ENCODE measurements at places on chromosomes 12 and 14.

GRCh38 chr14:39766397-39767000, 334.3 kb upstream of the FBXO33 start:
- peak; percentile 15 for DNase-seq

GRCh38 chr12:3655328-3655900, 97.5 kb downstream of the CRACR2A start:
- peak; percentile 82 for DNase-seq

GRCh38 chr12:19794116-19794515, 354.8 kb downstream of the AEBP2 start:
- no peak for DNase-seq

DNA sequence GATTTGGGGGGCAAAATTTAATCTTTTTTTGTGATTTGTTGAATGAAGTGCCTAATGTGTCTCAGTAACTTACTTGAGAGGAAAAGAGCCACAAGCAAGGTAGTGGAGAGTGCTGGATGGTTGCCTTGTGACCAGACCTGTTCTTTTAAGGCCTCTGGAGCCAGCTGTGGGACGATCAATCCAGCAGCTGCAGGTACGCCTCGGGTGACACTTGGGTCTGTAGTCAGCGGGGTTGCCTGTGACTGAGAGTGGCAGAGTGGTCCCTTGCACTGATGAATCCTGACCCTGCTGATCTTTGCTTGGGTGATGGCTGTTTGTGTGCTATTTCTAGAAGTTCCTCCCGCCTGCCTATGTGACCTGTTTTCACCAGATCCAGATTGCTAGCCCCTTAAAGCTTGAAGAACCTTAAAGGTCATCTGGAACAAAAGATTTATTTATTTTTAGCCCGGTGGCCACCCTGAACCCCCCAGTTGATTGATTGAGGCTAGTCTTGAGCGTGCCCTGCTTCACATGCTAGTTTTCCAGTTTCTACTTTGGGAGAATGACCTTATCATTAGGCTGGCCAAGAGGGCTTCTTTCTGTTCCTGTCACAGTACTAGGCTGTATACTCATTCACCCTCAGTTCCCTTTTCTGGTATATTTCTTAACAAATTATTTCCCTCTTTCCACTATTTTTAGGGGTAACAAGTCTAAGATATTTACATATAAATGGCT, 23.2 kb downstream of the PRKCH start:
- DNase-seq: no peak

DNA sequence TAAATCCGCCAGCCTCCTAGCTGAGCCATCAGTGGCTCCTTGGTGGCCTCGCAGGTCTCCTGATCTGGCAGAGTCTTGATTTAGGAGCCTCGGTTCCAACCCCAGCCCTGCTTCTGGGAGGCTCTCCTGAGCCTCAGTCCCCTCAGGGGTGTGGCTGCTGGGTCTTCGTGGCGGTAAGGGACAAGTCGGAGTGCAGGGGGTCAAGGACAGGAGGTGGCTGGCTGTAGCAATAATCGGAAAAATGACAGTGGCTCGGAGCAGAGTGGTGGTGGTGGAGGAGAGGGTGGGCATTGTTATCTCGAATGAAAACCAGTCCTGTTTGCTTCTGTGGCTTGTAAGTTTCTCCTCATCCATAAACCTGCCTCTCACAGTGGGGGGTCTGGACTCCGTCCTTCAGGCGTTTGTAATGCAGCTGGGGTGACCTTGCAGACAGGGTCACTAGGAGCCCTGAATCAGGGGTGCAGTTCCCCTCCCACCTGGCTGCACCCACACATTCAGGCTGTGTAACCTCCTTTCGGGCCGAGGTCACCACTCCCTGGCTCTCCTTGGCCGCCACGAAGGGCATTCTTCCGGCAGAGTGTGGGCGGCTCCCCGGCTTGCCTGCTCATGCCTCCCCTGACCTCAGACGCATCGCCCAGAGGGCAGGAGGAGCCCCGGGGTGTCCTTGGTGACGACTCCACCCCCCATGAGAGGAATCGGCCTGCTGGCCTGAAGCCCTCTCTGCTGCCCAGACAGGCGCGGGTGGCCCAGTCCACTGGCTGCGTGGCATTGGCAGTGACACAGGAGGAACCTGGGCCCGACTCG, 8.1 kb downstream of the BCL7A start:
- DNase-seq: no peak

DNA sequence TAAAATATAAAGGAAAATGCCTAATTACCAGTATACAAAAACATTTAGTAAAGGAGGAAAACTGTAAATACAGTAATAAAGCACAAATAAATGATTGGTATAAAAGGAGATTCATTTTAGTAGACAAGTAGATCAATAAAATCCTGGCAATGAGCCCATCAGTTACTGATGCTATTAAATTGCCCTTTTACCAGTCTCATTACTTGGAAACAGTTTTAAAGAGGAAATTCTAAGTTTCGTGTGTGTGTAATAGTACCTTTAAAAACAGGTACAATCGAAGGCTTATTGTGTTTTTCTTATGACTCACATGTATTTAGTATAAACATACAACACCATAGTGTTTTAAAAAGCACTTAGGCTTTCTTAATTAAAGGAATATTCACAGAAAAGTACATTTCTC, 46.4 kb upstream of the SYT10 start:
- no peak for DNase-seq

GRCh38 chr12:24206621-24207020, 257.2 kb upstream of the SOX5 start:
- peak; percentile 91 for DNase-seq

DNA sequence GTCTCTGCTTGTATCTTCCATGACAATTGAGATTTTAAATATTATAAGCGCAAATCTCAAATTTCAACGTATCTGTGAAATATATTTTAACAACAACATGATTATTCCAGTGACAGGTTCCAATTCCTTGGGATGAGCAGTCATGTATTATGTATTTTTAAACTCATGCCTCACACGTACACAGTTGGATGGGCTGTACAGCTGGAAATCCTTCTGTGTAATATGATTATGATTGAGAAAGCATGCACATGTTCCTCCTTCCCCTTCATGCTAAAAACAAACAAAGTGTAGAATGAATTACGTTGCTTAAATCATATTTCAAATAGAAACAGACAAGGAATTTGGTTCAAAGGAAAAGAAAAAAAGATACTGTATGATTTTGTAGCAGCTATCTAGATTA, 428.3 kb downstream of the TMTC2 start:
- no peak for DNase-seq

DNA sequence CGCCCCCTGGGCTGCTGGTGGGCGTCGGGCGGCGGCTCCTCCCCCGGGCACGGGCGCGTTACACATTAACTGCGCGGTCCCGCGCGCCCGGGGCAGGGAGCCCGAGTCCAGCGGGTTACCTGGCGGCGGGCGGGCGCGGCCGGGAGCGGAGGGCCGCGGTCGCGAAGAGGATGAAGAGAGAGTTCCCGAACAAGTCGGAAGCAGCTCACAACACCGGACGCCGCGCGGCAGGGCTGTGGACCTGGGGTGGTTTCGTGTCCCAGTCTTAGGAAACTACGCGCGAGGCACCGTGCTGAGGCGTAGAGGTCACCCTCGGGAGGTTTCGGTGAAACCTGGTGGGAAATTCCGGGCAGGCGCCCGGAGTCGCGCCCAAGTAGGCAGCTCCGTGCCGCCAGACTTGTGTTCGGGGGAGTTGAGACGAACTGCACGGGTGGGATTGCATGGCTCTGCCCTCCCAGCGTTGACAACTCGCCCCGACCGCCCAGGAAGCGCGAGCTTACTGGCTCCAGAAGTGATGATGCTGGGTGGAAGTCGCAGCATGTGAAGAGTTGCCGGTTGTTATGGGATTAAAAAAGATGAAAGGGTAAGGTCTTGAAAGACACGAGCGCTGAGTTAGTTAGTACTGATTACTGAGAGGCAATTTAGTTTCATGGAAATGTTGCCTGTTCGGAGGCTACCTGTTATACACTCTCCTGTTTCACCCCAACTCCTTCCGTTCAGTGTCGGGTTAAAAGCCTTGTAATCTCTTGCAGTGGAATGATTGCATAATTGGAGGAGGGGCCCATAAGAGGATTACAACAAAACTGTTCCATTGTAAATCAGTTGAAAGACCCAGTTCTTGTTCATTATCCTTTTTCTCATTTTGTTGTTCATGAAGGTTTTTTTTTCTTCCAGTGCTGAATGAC, 879 bp downstream of the RAB3IP start:
- peak; percentile 79 for DNase-seq

- DNase-seq: no peak
Measured at GRCh38 chr14:34361504-34362011, 100.5 kb downstream of the SPTSSA start.

GRCh38 chr12:68416350-68416749, 84.2 kb upstream of the MDM1 start:
- DNase-seq: no peak

- peak; percentile 56 for DNase-seq
Measured at GRCh38 chr12:19410211-19410610, 29.1 kb upstream of the AEBP2 start.

DNA sequence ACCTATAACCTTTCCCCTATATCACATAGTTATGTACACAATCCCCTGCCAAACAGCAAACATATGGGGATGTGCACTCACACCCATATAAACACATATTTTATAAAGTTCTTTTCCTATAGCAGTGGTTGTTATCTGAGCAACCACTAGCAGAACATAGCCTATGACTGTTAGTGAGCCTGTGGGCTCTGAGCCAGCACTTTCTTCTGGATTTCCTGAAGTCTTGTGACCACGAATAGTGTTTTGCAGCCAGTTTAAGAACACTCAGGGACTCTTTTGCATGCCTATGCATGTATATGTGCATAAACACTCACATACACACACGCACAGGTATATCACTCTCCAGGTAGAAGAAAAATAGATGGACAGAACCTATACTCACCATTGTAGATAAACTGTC, 17.1 kb downstream of the TESPA1 start:
- DNase-seq: no peak

DNA sequence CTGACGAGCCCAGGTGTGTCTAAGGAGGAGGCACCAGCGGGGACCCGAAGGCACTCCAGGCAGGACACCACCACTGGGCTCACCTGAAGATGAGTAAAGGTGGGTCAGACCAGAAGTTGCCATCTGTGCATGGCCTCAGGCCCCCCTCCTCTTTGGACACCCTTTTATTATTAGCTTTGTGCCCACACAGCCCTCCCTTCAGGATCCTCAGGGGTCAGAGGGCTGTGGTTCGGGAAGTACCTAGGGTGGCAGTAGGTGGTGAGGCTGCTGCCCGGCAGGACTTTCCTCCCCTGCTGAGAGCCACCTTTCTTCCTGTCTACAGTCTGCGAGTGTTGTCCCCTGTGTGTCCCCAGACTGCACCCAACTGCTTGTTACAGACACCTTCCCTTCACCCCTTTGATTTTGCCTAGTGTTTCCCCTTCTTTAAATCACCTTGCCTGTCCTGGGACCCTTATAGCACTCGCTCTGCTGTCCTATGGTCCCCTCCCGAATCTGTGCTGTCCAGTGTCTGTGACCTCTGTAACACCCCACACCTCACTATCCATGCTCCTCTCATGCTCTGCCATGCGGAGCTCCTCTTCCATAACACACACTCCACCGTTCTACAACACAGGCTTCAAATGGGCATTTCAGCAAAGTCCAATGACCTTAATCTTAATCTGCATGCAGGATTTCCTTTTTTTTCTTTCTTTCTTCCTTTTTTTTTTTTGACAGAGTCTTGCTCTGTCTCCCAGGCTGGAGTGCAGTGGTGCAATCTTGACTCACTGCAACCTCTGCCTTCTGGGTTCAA, 25.7 kb downstream of the SOAT2 start:
- no peak for DNase-seq

GRCh38 chr14:59202031-59202430, 13.6 kb downstream of the DAAM1 start:
- no peak for DNase-seq

DNA sequence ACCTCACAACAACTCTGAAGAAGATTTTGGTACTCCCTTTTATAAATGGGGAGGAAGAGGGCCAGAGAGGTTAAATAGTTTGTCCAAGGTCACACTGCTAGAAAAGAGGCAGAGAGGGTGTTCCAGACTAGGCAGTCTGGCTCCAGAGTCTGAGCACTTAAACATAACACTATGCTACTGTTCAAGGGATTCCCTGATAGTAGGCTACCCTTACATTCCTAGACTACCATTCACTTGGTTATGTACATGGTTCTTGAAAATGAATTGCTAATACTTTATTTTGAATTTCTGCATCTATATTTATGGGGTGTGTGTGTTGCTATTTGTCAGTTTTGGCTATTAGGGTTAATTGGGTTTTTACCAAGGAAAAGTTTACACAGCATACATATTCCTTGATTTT, 7.2 kb downstream of the GNS start:
- DNase-seq: no peak

- DNase-seq: peak; percentile 30
Measured at GRCh38 chr14:68306265-68306933, 486.5 kb downstream of the ZFP36L1 start.

Data from NCI-H69 (cell line).